ENCODE measurements at places on chromosomes 1 and 21.

GRCh38 chr1:27602462-27603308 lies 1.3 kb downstream of the AHDC1 start:
- no peak for DNase-seq

- no peak for DNase-seq
These were observed 25.3 kb upstream of the ATP5PO start for GRCh38 chr21:33940881-33941245.

- no peak for DNase-seq
These were observed 26.4 kb downstream of the LHX4 start for GRCh38 chr1:180256341-180257027.

DNA sequence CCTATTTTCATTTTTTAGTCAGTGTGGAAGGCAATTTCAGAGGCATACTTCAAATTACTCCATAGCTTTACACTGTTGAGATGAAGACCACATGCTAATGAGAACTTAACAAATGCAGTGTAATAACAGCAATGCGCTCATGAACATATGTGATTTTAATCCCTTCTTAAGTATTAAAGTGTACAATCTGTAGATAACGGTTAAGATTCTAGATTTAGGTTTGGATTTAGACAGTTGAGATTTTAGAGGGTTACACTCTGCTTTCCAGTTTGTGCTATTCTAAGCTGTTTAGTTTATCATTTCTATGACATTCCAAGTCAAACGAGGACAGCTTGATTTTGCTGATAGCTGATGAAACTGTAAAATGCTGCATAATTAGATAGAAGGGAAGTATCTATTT lies 257.8 kb upstream of the CHRM3 start:
- no peak for DNase-seq

- DNase-seq, result no peak
These were observed 211.1 kb downstream of the LRRC40 start for GRCh38 chr1:69994241-69994640.

DNA sequence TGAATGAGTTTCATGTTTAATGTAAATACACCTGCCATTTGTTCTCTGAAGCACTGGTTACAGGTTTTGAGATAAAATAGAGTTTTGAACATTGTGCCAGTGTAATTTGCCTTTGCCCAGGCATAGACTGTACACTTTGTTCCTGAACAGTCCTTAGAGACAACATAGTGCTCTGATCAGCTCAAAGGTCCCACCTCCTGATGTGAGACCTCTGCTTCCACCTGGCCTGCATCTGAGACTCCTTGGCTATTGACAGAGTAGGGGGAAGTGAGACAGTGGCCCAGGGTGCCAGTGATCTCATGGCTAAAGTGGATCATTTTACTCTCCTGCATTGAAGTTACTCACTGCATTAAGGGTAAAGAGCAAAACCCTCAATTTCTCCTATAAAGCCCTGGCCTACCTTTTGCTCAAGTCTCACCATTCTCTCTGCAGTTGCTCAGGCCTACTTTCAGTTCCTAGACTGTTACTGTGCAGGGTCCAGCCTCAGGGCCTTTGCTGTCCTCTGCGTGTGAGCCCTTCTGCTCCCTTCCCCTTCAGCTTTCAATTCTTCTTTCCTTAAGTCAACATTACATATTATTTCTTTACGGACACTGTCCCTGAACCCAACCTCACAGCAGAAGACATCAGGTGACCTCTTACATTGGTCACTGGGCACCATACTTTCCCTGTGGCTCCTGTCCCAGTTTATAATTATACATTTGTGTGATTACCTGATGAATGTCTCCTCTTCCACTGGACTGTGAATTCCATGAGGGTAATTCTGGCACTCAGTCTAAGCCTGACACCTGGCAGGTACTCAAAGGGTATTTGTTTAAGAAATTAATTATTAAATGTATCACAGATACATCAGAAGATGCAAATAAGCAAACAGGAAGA lies 142.9 kb downstream of the ROR1 start:
- DNase-seq, result no peak

DNA sequence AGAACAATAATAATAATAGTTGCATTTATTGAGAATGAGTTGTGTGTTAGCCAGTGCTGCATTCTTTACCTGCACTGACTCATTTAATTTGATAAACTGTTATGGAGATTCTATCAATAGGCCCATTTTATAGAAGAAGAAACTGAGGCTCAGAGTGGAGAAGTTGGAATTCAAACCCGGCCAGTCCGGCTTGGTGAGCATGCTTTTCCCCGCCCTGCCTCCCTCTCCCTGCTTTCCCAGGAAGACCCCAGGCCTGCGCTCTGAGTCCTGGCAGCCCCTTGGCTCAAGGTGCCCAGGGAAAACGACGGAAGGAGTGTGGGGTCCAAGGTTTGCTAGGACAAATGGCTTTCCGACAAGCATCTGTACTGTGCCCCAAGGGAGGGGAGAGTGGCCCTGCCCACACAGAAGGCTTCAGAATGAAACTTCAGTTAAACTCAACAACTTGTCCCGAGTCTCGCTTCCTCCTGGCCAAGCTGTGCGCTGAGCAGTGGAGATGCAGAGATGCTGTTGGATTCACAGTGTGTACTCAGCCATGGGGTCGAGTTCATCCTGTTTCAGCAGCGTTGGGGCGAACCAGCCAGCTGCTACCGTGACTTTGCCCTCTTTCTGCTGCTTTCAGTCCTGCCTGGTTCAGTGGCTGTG lies 23.3 kb upstream of the PADI6 start:
- DNase-seq, result no peak

DNA sequence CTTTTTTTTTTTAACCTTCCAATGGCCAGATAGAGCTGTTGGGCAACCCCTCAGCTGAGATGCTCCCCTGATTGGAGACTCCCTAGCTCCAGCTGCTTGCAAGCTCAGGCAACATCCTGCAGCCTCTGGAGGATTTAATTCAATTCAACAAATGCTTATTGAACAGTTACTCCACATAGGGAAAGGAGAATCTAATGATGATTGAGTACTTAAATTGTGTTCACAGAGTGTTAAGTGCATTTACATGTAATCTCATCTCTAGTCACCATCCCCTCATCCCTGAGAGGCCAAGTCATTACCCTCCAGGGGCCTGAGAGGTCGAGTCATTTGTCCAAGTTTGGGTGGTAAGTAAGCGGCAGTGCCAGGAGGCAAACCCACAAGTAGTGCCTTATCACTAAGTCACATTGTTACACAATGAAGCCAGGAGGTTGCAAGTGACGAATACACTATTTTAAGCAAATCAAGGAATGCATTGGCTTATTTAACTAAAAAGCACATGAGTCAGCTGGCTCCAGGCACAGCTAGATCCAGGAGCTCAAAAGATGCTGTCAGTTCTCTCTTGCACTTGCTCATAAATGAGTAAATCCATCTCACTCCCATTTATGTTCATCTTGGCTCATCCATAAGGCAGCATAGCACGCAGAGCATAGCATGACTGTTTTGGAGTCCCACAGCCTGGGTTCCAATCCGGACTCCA lies 64.3 kb downstream of the OPTC start:
- DNase-seq, result no peak

DNA sequence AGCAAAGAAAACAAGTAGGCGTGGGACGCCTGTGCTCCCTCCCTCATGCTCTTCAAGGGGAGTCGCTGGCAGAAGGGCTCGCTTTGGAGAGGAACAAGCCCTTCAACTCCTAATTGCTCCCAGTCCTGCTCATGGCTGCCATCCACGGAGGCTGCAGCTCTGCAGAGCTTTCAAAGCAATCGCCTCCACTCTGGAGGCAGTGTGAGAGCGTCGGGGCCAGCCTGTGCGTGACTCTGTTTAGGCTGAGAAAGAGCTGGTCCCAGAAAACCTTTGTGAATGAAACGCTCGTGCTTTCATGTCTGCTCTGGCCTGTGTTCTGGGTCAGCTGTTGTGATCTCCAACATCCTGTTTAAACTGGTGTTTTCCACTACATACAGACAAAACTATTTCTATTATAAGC lies 23.9 kb upstream of the RUNX1 start:
- DNase-seq, result no peak

- DNase-seq, result no peak
These were observed 119.7 kb downstream of the PPIAL4G start for GRCh38 chr1:148363439-148363810.

DNA sequence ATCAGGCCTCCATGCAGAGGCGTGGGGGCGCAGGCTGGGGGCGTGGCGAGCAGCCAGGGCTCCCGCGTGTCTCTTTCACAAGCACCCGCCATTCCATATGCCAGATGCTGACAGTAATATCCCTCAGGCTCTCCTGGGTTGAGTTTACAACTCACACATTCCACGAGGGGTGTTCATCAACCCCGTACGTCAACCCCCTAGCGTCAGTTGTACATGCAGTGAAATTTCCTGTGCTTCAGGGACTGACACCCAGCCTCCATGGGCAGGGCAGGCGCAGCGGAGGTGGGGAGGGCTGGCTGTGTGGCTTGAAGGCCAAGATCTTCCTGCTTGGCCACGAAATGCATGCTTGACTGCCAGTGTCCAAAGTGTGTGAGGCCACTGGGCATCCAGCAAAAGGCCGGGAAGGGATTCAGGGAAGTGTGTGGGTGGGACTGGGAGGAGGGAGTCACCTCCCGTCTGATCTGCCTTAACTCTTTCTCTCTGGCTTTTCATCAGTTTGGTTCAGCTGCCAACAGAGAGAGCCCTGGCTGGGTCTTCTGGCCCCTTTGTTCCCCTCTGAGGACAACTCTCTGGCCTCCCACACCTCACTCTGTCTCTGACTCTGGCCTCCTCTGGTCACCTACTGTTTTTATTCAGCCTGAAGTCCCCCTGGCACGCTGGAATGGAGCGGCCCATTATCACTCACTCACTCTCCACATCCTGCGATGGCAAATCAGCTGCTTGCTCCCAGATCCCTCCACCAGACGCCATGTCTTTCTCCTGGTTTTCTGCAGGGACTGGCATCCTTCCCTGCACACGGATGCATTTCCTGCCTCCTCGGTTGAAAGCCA lies 33.8 kb downstream of the CLIC6 start:
- no peak for DNase-seq

Measured in CD4-positive, alpha-beta T cell treated with Interleukin-1 beta for 1 hour (primary cell).